ENCODE measurements at places on chromosomes 16 and 17.
A peak's percentile ranks its signal among the peaks of the same experiment; 100 is the strongest.

GRCh38 chr16:84453061-84453752, 51.3 kb downstream of the MEAK7 start:
- DNase-seq = no peak

DNA sequence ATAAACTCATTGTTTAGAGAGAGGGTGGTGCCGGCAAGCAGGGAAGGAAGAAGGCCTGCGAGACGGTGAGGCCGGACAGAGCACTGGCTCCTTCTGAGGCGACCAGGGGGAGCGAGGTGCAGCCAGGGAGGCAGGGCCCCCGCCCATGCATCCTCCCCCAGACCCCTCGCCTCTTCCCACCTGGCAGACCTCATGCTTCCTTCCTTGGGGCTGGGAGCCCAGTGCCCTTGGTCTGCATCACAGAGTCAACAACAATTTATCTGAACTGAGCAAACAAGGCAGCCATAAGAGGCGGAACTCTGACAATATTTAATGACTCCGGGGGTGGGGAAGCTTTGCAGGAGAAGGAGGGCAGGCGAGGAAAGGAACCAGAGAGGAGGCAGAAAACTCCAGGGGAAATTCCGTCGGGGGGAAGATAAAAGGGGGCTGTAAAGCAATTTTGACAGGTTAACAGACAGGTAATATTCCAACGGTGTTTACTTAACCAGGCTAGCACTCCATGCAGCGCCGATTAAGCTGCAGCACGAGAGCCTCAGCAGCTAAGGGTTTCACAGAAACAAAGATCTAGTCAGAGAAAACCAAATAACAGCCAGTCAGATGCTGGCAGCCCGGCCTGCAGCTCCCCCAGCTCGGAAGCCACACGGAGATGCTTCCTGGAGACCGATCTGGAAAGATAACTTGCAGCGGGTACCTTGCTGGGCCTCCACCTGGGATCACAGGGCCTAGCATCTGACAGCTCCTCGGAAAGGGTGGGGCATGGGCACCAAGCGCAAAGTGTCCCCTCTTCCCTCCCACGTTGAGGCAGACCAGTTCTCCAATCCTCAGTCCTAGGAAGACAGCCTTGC, 398.2 kb downstream of the SOX9 start:
- DNase-seq = peak; percentile 67

DNA sequence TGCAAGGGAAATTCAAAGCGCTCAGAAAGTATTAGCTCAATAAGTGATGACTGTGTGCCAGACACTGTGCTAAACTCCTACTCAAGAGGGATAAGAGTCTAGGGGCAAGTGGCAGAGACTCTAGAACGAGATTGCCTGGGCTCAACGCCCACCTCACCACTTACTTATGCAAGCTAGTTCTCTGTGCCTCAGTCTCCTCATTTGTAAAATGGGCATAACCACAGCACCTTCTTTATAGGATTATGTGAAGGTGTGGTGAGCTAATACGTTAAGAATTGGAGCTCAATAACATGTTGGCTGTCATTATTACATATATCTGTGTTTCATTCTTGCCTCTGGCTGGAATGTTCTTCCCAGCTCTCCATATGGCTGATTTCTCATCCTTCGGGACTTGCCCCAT, 15.4 kb downstream of the DEXI start:
- DNase-seq = no peak

DNA sequence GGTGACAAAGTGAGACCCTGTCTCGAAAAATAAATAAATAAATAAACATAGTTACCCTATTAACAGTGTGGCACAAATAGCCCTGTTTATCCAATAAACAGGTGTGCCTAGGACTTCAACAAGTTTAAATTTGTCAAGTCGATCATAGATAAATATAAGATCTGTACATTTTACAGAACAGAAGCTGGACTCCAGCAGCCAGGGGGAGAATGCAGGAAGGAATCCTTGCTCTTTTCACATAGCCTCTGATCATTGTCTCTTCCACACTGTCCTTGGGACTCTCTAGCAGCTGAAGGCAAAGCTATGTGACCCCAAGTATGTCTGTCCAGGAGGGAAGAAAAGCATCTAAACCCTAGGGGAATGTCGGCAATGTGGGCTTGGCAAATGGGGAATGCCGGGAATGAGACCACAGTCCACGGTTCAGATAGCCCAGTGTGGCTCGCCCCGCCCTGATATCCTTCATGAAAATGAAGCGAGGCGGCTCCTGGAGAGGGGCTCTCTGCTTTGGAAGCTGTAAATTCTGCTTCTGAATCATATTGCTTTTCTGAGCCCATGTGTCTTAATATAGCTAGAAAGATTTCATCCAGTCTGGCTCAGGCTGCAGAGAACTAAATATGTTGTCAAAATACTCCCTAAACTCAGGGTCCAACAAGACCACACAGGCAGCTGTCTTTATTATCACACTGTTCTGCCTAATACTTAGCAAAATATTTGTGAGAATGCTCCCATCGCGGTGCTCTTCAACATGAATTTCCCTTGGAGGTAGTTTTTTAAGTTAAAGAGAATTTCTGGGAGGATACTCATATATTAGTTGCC, 24.9 kb upstream of the GRB2 start:
- peak; percentile 66 for DNase-seq

DNA sequence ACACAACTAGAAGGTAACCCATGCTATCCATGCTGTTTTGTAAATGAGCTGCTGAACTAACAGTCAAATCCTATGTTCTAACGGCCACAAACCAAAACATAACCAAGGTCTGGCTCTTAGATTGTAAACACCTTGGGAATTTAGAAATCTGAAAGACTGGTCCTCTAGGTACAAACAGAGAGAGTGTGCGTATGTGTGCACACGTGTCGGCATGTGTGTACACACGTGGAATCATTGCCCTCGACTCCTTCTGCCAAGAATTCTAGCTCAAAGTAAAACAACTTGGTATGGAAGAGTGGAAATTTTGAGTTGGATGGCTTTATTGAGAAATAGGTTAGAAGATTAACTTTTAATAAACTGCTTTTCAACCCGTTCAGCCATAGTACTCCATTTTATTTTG, 18.1 kb upstream of the GHDC start:
- DNase-seq = no peak
